Stimulated activated CD4-positive, alpha-beta T cell treated with anti-CD3 and anti-CD28 coated beads, Interleukin-12 subunit alpha, Interleukin-12 subunit beta, amount 100 ng/mL, for 4 hours (primary cell): ENCODE measurements at places on chromosomes 7 and 10.

- DNase-seq, result no peak
These were observed 74.5 kb downstream of the LRMDA start for GRCh38 chr10:75505840-75506506.

DNA sequence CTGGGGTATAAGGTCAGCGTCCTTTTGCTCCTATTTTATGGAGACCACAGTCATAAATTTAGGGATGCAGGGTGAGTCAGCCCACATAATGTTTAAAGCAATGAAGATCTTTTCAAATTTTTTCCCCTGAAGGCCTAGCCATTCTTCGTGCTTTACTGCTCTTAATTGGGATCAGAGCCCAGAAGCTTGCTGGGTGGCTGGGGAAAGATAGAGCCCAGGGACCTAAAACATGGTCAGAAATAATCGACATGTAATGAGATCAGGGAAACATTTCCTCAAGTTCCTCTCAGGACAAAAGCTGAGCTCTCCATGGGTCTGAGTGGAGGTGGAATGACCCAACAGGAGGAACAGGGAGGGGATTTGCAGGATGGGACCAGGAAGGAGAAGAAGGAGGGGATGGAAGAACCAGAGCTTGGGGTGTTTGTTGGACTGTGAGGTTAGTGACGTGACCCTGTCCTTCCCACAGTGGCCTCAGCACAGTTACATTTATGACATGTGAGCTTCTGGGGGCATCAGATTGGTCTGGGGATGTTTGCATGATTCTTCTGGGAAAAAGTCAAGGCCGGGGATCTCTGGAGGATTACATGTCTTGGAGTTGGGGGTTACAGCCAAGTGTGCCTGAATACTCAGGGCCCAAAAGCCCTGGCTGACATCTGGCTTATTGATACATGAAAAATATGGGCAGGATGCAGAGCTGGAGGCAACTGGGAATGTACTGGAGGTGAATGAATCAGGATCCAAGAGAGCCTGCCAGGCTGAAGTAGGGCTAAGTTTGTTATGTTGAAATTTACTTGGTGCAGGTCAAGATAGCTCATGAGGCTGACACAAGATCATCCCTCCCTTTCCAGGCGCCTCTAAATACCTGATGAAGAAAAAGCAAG lies 477.9 kb downstream of the RPS24 start:
- DNase-seq, result no peak

- no peak for DNase-seq
These were observed 180.0 kb upstream of the INHBA start for GRCh38 chr7:41882745-41883420.

DNA sequence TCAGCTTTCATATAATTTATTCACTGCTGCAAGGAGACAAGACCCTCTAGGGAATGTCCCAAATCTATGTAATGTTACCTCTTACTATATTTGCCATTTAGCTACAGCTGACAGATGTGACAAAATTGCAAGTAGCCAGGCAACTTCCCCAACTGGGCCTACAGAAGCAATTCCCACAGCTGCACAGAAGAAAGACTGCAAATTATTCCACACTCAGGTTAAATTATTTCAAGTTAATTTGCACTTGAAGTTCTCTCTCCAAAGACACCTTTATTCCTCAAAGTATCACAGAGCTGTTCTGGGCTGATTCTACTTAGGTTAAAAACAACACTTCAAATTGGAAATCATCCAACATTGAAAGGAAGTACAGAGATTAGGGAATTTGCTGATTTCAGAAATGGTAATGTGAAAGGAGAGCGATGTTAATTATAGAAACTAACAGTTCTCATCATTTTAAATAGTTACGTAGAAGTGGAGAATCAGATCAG lies 133.6 kb downstream of the THSD7A start:
- DNase-seq, result no peak

DNA sequence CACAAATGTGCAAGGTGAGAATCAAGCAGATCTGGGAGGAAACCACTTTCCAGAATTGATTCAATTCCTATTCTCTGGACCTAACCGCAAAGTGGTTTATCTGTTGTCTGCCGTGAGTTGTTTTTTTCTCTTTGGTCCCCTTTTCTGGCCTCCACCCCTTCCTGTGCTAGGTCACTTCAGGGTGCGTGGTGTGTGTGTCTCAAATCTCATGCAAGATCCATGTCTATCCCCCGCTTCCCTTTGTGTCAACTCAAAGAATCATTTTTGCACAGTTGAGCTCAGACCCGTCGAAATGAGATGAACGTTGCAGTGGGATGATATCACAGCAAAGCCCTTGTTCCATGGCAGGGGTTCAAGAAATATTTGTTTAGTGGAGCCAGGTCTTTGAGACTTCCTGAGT lies 184.5 kb downstream of the GATA3 start:
- no peak for DNase-seq

DNA sequence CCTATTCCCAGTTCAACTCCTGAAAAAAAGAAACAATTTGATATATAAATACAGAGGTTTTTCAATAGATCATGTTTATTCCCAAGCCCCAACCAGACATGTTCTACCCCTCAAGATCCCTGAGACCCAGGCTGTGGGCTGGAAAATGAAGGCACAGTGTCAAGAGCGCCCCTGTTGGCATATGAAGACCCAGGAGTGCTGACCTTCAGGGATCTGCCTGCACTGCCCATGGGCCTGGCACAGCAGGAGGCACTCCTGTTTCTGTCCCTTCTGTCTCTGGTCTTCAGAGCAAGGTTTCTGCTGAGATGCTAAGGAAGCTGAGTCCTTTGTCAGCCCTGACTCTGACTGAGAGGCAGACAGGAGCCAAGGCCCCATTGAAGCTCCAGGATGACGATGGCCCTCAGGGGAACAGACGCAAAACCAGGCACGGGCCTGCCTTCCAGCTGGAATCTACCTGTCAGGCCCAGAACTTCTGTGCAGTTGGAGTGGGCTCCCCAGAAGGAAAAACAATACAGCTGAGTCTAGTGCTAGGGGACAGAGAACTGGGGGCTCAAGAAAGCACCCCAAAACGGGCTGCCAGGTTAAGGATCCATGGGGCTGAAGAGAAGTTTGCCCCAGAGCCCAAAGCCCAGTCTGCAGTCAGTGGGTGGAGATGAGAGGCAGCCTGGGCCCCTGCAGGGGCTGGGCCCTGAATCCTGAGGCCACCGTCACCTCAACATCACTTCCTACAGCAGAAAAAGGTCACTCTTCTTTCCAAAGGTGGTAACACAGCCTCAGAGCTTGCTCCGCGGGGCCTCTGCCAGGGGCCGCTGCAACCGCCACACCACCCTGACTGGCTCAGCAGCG lies 6.7 kb upstream of the AIFM2 start:
- DNase-seq, result no peak
